ENCODE measurements at places on chromosomes 3 and 15.

- H3K36me3 ChIP-seq: no peaks in the 10 kb centered on the region
- no peak for DNase-seq
- H3K4me1 ChIP-seq: no peaks in the 10 kb centered on the region
- no peak overlapping the region for H3K4me3 ChIP-seq
- H3K27me3 ChIP-seq: no peaks in the 10 kb centered on the region
- H3K27ac ChIP-seq: no peak overlapping the region
Observed at GRCh38 chr3:36669764-36670163, 94.6 kb downstream of the DCLK3 start.

DNA sequence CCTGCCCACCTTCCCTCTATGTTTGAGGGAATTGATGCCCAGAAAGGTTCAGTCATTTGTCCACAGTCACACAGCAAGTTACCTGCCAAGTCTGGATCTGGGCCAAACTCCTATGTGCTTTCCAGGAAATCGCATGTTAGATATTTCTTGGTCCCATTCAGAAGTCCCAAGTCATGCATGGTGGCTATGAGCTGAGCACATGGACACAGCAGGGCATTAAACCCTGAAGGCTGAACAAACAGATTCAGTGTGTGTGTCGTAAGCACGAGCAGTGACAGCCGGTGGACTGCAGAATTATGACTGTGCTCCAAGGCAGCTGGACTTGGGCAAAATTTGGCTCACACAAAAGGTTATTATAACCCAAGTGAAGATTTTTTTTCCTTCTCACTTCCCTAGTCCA, 11.4 kb upstream of the SLC6A6 start:
- DNase-seq: peak; percentile 89
- H3K36me3 ChIP-seq: no peaks in the 10 kb centered on the region
- peaks cover 6% of the 10 kb centered on the region for H3K27me3 ChIP-seq
- H3K4me3 ChIP-seq: no peak overlapping the region

DNA sequence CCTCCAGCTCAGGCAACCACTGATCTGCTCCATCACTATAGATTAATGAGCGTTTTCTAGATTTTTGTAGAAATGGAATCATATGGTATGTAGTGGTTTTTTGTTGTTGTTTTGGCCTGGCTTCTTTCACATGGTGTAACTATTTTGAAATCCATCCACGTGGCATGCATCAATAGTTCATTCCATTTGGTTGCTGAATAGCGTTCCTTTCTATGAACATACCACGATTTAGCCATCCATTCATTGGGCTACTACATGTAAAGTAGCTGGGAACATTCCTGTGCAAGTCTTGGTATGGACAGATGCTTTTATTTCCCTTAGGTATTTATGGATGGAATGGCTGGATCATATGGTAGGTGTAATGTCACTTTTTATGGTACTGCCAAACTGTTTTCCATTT, 10.7 kb upstream of the CHSY1 start:
- H3K4me3 ChIP-seq: no peak overlapping the region
- no peak for DNase-seq
- peaks cover 34% of the 10 kb centered on the region for H3K4me1 ChIP-seq
- H3K36me3 ChIP-seq: no peaks in the 10 kb centered on the region
- H3K27ac ChIP-seq: no peak overlapping the region

DNA sequence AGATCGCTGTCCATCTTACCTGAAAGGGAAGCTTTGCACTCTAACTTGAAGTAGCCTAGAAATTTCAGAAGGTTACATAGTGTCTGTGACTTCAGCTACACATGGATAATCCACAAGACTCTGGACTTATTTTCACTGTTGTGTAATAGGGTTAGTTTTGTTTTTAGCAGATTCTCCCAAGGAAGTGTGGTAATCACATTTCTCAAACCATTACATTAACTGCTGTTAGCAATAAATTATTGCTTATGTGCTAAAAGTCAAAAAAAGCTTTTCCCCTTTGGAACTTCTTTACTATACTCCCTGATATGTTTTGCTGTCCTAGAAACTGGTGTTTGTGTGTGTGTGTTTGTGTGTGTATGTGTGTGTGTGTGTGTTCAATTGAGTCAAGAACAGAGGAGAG, 351.8 kb upstream of the TPRG1 start:
- no peaks in the 10 kb centered on the region for H3K4me1 ChIP-seq
- H3K27me3 ChIP-seq: no peaks in the 10 kb centered on the region
- H3K27ac ChIP-seq: no peak overlapping the region
- no peak for DNase-seq
- H3K36me3 ChIP-seq: no peaks in the 10 kb centered on the region
- no peak overlapping the region for H3K4me3 ChIP-seq

DNA sequence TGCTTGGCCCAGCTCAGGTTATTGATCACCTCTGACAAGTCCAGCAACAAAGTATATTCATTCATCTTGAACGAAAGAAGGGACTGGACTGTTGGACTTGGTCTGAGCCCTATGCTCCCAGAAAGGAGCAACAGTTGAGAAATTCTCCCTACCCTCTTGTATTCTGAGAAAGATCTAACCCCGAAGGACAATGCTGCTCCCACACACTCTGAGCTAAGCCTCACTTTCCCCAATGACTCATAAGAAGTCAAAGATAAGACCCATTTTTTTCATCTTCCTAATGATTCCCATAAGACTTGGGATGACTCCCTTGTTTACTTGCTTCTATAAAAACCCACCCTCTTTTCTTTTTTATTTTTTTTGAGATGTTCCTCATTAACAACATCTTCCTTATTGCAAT, 549.4 kb upstream of the MDFIC2 start:
- no peaks in the 10 kb centered on the region for H3K36me3 ChIP-seq
- peak; percentile 80 for DNase-seq
- peaks cover 45% of the 10 kb centered on the region for H3K4me1 ChIP-seq
- H3K4me3 ChIP-seq: no peak overlapping the region

DNA sequence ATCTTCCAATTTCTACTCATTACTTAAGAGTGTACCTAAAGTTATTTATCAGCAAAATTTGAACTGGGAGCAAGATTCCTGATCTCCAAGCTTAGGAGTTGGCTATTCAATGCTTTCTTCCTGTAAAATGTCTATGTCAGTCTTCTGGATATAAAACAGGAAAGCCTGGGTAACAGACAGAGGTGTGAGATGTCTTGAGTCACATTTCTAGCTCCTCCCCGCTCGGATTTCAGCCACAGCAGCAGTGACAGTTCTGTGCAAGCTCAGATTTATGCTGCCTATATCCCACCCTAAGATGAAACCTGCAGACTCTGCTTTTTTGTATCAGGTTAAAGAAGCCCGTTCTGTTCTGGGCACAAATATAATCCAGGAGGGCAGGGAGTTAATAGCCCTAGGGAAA, 2.1 kb upstream of the ARMC8 start:
- no peak overlapping the region for H3K27ac ChIP-seq
- no peak for DNase-seq

GRCh38 chr15:60795471-60795870, 316.5 kb upstream of the ICE2 start:
- H3K27ac ChIP-seq: no peak overlapping the region
- DNase-seq: no peak
- H3K27me3 ChIP-seq: no peaks in the 10 kb centered on the region
- peaks cover 28% of the 10 kb centered on the region for H3K4me1 ChIP-seq

- no peaks in the 10 kb centered on the region for H3K36me3 ChIP-seq
- peak overlapping the region; percentile 36 for H3K27ac ChIP-seq
- H3K27me3 ChIP-seq: no peaks in the 10 kb centered on the region
- no peak for DNase-seq
- H3K4me3 ChIP-seq: no peak overlapping the region
Observed at GRCh38 chr3:160665784-160666526, 11.0 kb upstream of the ARL14 start.

GRCh38 chr3:155712008-155712407, 32.9 kb downstream of the PLCH1 start:
- H3K27ac ChIP-seq: no peak overlapping the region
- H3K27me3 ChIP-seq: no peaks in the 10 kb centered on the region
- H3K4me1 ChIP-seq: no peaks in the 10 kb centered on the region
- H3K4me3 ChIP-seq: no peak overlapping the region
- no peaks in the 10 kb centered on the region for H3K36me3 ChIP-seq

DNA sequence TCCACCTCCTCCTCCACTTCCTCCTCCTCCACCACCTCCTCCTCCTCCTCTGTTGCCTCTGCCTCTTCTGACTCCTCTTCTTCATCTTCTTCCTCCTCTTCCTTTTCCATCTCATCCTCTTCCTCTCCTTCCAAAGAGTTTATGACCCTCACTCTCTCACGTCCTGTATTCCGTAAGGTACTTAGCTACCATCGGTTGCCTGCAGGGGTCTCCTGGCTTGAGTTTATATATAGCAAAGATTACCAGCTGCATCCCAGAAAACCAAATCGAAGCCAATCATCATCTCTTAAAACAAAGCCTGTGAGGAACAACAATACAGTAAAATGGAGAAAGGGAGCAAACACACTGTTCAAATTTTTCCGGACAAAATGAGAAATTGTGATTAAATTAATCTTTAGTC, 317.4 kb downstream of the C3orf38 start:
- no peaks in the 10 kb centered on the region for H3K4me1 ChIP-seq
- H3K4me3 ChIP-seq: no peak overlapping the region
- DNase-seq: no peak
- H3K27me3 ChIP-seq: no peaks in the 10 kb centered on the region
- H3K36me3 ChIP-seq: no peaks in the 10 kb centered on the region

- no peak for DNase-seq
- no peak overlapping the region for H3K27ac ChIP-seq
- no peaks in the 10 kb centered on the region for H3K27me3 ChIP-seq
Observed at GRCh38 chr3:118641608-118642007, 393.0 kb downstream of the IGSF11 start.

DNA sequence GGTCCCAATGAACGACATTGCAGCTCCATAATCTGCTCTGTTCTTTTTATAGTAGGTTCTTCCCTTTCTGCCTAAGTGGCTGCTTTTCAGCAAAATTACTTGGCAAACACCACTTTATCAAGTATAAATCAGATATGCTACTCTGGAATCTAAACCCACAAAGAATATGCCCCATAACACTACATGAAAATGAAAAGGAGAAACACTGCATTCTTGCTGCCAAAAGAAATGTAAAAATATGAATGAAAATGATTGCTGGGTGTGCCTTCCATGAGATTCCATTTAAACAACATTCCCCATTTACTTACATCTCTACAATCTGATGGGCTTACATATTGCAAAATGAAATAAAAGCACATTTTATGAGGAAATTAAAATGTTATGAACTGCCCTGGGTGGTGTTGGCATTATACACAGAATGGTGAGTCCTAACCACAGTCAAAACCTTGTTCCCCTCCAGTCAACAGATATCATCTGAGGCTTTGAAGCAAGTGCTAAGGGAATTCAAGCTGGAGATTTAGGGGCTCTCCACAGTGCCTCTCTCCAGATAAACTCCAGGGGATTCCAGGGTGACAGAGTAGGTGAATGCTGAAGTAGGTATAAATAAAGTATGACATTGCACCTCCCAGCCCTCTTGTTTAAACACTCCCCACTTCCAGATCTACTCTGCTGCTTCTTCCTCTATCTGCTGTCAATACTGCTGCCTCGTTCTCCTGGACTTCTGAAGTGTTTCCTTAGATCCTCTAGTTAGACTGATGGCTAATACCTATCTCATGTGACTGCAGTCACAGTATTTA, 136.5 kb downstream of the RORA start:
- H3K36me3 ChIP-seq: no peaks in the 10 kb centered on the region
- DNase-seq: no peak
- H3K4me1 ChIP-seq: no peaks in the 10 kb centered on the region
- H3K27me3 ChIP-seq: no peaks in the 10 kb centered on the region
- H3K4me3 ChIP-seq: no peak overlapping the region

DNA sequence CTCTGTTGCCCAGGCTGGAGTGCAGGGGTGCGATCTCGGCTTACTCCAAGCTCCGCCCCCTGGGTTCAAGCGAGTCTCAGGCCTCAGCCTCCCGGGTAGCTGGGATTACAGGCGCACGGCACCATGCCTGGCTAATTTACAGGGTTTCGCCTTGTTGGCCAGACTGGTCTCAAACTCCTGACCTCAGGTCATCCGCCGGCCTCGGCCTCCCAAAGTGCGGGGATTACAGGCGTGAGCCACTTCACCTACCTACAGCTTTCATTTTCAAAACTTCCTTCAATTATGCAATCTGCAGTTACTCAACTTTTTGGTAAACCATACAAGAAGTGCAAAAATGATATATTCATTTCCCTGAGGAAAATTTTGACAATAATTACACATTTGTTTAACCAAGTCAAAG, 14.0 kb downstream of the NANOGP8 start:
- no peaks in the 10 kb centered on the region for H3K27me3 ChIP-seq
- no peaks in the 10 kb centered on the region for H3K36me3 ChIP-seq
- DNase-seq: no peak
- no peak overlapping the region for H3K4me3 ChIP-seq
- no peaks in the 10 kb centered on the region for H3K4me1 ChIP-seq

DNA sequence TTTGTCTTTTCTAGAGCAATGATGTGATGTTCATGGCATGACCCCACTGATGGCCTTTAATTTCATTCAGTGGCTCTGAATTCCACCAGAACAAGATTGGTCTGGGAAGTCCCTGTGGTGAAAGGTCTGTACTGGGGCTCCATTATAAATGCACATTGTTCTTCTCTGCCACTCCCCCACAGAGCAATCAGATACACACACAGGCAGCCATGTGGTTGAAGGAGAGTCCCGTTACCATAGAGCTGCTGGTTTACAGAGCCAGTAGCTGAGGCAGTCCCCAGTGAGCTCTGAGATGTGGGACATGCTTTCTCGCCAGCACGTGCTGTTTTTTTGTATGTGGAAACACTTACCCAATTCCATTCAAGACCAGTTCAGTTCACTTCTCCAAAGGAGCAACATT, 172.7 kb upstream of the TRIM42 start:
- no peaks in the 10 kb centered on the region for H3K4me1 ChIP-seq
- no peaks in the 10 kb centered on the region for H3K36me3 ChIP-seq
- H3K27me3 ChIP-seq: peaks cover 7% of the 10 kb centered on the region
- DNase-seq: no peak
- no peak overlapping the region for H3K4me3 ChIP-seq

DNA sequence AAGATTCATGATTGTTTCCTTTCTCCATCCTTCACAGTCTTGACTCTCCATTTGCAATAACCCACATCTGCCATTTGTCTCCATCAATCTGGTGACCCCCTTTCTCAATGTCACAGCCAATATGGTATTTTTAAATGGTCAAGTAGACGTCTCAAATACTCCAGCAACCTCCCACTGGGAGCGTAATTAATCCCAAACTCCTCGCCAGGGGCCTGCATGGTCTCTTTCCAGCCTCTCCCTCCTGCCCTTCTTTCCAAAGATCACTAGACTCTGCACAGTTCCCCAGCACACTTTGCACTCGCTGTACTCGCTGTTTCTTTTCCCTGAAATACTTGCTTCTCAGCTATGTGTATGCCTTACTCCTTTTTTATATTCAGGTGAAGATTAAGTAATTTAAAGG, 115.3 kb downstream of the PLCH1 start:
- DNase-seq: no peak
- no peak overlapping the region for H3K27ac ChIP-seq
- H3K36me3 ChIP-seq: no peaks in the 10 kb centered on the region
- no peaks in the 10 kb centered on the region for H3K4me1 ChIP-seq
- no peak overlapping the region for H3K4me3 ChIP-seq
- no peaks in the 10 kb centered on the region for H3K27me3 ChIP-seq

All from osteoblast (primary cell).